ENCODE measurements at places on chromosomes 13 and 19. TPM values are rescaled to one million over a fixed set of nuclear protein-coding genes. Genes with fewer than 3 reads are reported as not detected.

DNA sequence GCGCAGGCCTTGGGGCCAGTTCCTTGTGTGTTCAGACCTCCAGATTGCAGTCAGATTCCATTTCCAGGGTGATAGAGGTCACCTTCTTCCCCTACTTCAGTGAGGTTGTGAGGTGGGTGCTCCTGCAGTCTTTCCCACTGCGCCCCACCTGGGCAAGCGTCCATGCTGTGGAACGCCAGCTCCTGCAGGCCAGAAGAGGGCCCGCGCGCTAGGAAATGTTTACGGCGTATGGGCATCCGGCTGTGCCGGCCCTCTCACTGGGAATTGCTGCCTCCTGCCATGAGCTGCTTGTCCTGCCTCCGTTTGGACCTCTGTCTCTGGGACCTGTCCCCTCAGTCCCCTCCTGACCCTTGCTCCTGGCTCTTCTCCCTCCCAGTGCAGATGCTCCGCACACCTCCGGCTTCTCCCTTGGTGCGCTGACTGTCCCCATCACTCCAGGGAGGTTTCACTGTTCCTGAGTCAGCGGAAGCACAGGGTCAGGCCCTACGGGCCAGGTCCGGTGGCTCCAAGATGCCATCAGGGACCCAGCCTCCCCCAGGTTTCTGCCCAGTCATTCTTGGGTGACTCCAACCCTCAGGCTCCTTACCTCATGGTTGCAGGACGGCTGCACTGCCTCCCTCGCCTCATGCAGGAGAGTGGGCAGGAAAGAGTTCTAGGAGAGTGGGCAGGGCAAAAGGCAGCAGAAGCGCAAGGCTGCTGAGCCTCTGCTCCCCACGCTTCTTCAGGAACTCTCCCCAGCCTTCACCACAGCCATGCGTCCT lies 56.6 kb downstream of the SMARCA4 start:
- no peak for DNase-seq

DNMT1 gene
- 19.0 TPM for polyA plus RNA-seq

DNA sequence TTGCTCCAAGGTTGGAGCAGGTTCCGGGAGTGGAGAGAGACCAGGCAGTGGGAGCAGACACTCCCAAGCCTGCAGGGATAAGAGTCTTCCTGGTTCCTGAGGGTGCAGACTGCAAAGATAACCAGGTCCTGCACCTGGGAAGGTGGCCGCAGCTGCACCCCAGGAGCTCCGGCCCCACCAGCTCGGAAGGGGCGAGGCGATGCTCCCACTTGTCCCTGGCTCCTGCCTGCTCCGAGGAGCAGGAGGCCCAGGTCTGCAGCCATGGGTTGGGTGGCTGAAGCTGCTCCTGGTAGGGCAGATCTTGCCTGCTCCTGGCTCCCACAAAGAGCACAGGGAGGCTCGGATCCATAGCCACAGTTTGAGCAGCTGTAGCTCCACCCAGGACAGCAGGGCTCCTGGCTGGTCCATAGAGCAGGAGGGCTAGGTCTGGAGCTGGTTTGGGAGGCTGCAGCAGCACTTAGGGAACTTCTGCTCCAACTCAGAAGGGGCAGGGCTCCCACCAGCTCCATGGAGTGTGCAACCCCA lies 251.6 kb upstream of the GPC6 start:
- DNase-seq: no peak

GIPR gene
- not detected for polyA plus RNA-seq

GRCh38 chr13:23609874-23610576 lies 39.8 kb downstream of the TNFRSF19 start:
- DNase-seq: no peak

LHFPL6 gene
- polyA plus RNA-seq: 0.46 TPM

FBXO17 gene
- not detected for polyA plus RNA-seq

GRCh38 chr13:30222254-30222653 lies 85.1 kb downstream of the KATNAL1 start:
- no peak for DNase-seq

DNA sequence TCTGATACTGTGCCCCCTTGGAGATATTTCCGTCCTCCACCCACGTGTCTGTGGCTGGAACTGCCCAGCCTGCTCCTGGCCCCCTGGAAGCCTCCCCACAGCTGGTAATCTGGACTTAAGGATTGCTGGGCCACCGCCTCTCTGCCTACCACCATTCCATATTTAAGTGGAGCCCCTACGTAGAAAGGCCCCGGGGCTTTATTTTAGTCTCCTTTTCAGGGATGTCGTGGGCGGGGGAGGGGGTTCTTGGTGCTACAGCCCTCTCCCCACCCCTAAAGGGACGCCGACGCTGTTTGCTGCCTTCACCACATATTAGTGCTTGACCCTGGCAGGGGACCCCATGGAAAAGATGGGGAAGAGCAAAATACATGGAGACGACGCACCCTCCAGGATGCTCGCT lies 2.7 kb upstream of the NOP53 start:
- no peak for DNase-seq

- peak; percentile 20 for DNase-seq
These were observed 3.7 kb downstream of the GADD45B start for GRCh38 chr19:2479556-2480194.

DNA sequence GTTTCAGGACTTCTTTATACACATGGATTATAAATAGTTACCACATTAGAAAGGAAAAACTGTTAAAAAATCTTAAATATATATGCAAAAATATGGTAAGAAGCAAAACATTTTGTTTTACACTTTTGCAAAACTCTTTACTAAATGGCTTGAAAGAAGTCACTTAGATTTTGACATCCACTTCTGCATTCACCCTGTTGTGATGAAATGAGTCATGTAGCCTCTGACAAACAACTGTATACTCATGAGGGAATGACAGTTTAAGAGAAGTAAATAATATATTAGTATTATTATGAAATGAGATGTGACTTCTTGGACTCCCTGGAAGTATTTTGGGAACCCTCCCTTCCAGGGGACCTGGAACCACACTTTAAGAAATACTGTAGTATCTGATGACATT lies 275.6 kb downstream of the DACH1 start:
- peak; percentile 81 for DNase-seq

TLE5 gene
- polyA plus RNA-seq: 27.5 TPM

PLPP2 gene
- not detected for polyA plus RNA-seq

DNA sequence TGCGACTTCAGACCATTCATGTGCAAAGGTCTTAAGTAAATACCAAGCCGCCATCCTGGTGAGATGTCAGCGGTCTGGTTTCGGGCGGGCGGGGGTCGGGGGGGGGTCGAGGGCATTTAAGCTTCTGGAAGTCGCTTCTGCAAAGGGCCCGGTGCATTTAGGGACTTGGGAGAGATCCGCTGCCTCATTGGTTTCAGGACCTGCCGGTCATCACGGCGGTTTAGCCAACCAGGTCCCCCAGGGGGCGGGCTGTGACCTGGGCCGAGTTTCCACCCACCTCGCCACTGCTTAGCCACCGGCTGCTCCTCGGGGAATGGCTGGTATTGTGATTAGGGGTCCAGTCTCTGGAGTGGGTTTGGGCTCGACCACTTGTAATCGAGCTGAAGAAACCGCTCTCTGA lies 7.8 kb downstream of the ANKLE1 start:
- peak; percentile 71 for DNase-seq

GRCh38 chr19:11489378-11489777 lies 8.5 kb upstream of the ELAVL3 start:
- DNase-seq: no peak

- no peak for DNase-seq
These were observed 208.7 kb downstream of the MTUS2 start for GRCh38 chr13:29028868-29029267.

DNA sequence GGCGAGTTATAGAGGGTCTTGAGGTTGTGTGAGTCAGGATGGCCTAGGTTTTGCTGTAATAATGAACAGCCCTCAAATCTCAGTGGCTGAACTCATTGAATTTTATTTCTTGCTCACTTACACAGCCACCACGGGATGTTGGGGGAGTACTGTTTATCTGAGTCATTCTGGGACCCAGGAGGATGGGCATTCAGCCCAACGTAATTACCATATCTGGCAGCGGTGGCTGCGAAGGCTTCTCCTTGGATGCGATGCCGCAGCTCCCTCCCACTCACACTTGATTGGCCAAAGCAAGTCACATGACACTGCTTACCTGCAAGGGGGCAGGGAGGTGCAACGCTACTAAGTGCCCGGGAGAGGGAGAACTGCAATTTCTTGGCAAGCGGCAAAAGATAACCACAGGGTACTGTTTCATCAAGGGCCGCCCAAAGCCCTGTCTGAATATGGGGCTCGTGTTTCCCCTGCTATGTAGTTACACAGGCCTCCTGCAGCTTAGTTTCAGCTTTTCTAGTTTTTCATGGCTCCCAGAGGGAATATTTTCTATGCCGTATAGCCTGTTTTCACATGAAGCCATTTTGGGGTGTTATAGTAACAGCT lies 19.9 kb downstream of the ZSWIM9 start:
- DNase-seq: no peak

CD22 gene
- polyA plus RNA-seq: 4.8 TPM

DNA sequence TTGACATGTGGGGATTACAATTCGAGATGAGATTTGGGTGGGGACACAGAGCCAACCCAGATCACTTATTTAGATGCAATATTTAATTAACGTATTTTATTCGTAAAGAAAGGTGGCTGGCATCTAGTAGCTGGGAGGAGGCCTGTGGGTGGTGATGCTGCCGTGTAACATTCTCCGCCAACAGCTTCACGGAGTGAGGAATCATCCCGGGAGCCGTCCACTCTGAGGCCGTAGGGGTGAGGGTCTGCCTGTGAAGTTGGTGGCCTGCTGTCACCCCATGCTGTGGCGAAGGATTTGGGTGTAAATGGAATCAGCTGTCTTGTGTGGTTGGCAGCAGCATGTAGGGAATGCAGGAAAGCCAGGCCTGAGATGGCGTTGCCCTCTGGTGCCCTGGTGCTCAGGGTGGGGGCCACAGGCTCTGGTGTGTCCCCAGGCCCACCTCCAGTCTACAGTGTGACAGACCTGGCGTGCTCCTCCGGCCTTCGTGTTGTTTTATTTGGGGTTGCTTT lies 3.3 kb upstream of the TEX29 start:
- no peak for DNase-seq
